ENCODE measurements at places on chromosomes 12 and 14.

DNA sequence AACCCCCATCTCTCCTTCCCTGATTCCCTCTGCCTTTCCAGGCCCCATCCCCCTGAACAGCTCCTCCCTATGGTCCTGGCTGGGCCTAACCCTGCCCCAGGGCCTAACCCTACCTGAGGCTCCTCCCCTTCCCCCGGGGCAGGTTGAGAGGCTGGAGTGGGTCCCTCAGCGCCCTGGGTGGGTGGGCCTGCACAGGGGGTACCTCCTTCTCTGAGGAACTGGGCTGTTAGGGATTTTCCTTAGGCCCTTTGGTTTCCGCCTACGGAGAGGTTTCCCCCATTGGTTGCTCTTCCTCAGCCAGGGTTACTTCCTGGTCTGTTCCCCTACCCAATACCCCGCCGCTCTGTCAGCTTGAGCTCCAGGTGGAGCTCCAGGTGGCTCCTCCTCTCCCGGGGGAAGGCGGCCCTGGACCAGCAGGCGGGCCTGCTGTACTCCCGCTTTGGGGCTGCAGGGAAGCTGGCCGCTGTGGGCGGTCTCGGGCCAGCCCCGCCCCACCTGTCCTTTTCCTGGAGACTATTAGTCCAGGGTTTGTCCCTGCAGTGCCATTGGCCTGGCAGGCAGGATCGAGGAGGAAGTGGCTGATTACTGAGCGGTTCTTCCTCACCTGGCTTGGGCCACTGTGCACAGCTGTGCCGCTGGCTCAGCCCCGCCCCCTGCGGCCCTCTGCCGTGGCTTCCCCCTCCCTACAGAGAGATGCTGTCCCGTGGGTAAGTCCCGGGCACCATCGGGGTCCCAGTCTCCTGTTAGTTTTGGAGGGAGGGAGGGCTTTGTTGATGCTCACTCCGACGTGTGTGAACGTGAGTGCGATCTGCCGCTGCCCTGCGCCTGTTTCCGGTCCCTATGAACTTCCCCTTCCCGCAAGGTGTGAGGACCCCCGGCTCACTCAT, 2.5 kb downstream of the C12orf57 start:
- DNase-seq = no peak

DNA sequence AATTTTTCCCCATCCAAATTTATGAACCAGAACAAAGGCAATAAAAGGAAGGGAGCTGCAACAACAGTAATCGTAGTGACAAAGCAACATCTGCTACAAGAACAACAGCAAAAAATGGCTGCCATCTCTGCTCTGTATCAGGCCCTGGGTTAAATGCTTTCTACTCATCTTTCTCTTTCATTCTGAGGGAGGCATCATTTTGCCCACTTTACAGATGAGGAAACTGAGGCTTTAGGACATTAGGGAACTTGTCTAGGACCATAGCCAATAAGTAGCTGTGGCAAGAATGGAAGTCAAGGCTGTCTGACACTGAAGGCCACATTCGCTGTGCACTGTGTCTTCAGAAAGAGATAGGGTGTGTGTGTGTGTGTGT, 192.4 kb upstream of the NUDT4 start:
- DNase-seq = no peak

DNA sequence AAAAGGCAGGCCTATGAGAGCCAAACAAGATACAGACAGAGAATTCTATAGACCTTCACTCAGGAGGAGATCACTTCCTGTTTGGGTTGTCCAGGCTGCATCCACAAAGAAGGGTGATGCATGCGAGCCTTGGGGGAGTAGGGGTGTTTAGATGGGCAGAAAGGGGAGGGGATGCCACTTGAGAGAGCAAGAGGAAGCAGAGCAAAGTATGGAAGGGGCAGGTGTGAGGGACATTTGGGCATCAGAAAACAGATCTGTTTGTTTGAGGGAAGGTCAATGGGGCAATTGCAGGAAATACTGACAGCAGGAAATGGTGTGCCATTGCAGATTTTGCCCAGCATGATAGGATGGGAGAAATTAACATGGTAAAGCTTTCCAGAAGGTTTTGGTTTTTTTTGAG, 146.4 kb upstream of the FOXN3 start:
- no peak for DNase-seq

DNA sequence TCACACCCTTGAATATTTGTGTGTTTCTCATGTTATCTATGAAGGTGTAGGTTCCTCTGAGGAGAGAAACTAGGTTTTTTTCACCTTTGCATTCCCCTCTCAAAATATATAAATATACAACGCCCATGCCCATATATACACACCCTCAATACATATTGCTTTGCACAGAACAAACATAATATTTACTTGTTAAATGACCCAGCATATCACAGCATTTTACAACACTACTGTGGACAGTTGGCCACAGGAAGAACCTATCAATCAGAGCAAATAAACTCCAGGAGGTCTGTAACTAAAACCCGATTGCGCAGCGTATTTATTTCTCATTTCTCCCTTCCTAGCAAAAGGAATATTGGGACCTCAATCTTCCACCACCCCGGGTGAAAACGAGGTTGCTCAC, 196.0 kb downstream of the SLC5A8 start:
- no peak for DNase-seq

DNA sequence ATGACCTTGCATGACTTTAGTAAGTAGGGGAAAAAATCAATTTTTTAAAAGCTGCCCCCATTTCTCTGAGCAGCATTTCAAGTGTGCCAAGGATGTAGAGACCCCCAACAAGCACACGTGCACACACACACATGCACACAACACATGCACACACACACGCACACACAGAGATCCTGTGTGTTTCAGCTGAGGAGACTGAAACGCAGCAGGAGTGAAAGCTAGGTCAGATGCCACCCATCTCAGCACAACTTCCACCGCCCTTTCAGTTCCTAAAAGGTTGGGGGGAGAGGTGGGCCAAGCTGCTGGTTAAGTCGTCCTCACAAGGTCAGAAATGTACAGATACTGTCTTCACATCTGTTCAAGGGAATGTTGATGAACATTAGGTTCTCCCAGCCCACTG, 13.9 kb downstream of the MYL2 start:
- no peak for DNase-seq

DNA sequence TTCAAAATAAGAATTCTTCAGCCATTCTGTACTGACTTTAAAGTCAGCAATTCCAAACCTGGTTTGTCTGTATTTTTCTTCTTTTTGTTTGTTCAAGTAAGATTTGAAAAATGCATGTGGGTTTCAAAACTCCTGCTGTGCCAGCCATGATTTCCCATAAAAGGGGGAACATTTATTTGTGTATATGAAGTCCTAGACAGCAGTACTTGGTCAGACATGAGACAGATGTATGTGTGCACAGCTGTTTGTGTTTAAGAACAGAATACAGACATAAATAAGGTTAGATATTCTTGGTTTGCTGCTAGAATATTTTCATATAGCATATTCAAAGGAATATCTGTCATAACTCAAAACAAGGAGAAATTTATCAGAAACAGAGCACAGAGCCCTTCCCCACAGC, 236.0 kb downstream of the ADAMTS20 start:
- no peak for DNase-seq

GRCh38 chr12:128513331-128513730, 246.4 kb downstream of the TMEM132C start:
- no peak for DNase-seq

DNA sequence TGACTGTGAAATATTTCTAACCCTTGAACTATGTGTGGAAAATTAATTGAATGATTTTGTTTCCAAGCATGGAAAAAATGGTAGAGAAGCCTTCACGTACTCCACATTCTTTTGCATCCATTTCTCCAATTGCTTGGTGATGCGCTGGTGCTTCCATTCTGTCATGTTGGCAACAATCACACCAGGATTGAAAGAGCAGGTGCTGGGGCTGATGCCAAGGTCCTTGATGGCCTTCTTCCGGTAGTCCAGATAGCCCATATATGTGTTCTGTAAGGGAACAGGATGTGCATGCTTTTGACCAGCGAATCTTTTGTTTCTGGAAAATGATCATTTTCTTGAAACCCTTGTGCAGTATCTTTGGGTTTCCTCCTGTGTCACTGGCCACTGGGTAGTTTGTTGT, 28.6 kb downstream of the TDG start:
- DNase-seq = no peak

Data from central memory CD8-positive, alpha-beta T cell (primary cell).